ENCODE measurements at places on chromosomes 3 and 15.

- DNase-seq, result peak; percentile 66
These were observed 1.6 kb upstream of the PPM1L start for GRCh38 chr3:160754371-160754854.

DNA sequence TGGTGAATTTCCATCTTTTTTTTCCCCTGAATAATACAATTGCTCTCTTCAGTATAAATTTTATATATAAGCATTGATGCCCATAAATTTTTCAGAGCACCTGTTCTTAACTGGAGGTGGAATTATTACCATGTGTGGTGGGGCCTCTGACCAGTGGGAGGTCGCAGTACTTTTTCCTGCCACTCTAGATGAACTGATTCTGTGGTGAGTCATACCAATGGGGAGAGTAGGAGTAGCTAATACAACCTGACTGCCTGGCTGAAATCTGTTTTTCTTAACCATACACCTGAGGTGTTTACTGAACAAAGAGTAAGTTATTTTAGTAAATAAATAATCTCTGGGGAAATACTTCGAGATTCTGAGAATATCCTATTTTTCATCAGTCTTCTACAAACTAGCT, 67.2 kb downstream of the UNC13C start:
- DNase-seq, result no peak

DNA sequence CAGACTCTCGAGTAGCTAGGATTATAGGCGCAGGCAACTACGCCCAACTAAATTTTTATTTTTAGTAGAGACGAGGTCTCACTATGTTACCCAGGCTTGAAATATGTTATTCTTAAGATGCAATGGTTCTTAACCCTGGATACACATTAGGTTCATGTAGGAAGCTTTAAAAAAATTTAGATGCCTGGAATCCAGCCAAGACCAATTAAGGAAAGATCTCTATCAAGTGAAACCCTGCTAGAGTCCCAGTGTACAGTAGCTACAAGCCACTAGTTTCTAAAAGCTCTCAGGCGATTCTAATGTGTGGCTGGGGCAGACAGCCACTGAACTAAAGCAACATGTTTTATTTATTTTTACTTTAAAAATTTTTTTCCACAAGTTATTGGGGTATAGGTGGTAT, 33.2 kb downstream of the TRIM69 start:
- DNase-seq, result peak; percentile 42

DNA sequence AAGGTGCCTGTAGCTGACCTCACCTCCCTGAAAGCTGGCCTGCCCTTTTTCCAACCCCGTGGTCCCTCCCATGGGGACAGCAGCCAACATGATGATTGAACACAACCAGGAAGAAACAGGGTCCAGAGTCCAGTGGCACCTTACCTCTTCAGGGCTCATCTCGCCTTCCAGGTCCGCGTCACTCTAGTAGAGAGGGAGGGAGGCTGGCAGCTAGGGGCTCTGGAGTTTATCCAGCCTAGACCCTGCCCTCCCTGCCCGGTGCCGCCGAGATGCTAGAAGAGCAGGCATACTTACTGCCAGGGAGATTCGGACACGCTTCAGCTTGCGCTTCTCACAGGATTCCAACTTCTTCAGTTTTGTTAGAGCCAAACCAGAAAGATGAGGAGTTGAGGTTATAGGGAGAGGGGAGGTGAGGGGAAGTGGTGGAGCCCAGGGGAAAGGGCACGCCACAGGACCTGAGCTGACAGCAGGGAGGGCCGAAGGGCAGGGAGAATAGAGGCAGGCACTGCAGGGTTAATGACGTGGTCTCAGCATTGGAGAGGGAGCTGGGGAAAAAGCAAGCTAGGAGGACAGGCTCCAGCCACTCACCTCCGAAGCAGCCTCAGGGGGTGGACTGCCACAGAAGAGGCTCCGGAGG, 9.1 kb downstream of the CLCN2 start:
- no peak for DNase-seq

GRCh38 chr15:48833526-48834239, 22.8 kb upstream of the CEP152 start:
- no peak for DNase-seq

DNA sequence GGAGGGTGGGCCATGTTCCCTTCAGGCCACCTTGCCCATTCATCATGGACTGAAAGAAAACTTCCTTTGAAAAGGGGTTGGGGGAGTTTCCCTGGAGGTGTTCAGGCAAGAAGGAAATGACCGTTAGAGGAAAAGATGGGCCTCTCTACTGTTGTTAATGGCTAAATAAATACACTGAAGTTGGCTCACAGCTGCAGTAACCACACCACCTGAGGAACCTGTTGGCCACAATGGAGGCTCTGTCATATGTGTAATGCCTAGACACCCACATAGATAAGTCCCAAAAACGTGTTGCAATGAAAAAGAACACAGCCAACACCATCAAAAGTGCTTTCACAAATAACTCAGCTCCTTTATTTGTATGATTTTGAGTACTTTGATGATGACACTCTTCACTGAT, 38.2 kb upstream of the FAM3D start:
- no peak for DNase-seq

DNA sequence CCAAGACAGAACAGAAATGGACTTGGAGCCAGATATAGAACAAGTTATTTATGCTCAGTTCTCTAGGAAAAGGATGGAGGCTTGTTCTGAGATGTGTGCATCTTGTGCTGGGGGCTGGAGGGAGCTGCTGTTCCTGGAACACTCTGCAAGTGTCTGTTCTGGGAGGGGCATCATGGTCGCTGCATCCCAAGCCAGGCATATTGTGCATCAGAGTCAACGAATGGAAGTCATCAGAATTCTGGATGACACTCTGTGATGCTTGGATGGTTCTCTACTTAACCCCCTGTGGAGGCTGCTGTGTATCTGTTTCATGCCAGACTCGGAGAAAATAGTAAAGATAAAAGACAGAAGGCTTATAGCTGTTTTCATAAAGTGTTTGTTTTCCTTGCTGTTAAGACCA, 34.7 kb downstream of the RPL22L1 start:
- no peak for DNase-seq

GRCh38 chr15:83106994-83107840, at the start of gene TM6SF1:
TSS of gene TM6SF1 (plus strand) at chr15:83107645. CDS start at chr15:83107681, 36 bp downstream.
- DNase-seq, result peak; percentile 3

Data from NCI-H1105 treated with DMSO at 0.1 percent for 48 hours (cell line).